ENCODE measurements at places on chromosomes 7 and 10. TPM values are rescaled to one million over a fixed set of nuclear protein-coding genes. Genes with fewer than 3 reads are reported as not detected.

The ICA1 gene
- total RNA-seq: not detected

The PRSS1 gene
- not detected for total RNA-seq

DNA sequence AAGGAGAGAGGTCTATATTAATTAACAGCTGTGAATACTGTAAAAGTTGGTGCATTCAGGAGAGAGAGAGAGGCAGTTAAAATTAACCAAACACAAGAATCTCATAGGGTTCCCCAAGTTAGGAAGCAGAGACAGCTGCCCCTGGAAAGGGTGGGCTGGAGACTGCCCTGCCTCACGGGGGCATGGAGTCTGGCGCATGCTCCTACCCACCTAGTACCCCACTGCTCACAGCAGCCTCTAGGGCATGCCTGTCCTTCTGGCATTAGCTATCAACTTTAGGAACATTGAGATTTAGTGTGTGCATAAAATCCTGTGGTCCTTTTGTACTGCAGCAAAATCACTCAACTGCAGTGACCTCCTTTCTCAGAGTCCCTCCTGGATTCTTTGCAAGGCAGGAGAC lies 710.1 kb downstream of the SORCS3 start:
- no peak for DNase-seq

DNA sequence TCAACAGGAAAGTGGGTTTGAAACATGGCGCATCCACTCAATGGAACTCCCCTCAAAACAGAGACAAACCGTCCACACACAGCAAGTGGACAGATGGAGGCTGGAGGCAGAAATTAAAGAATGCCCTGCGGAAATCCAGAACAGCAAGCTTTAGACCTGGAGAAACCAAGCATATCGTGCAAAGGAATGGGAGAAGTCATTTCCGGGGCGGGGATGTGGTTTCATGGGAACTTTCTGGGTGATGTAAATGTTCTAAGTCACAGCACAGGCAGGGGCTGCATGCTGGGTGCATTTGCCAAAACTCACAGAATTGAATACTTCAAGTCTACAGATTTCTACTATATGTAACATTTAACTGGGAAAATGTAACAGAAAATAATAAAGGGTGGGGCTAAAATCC lies 213.0 kb downstream of the PTPRN2 start:
- no peak for DNase-seq

The PILRA gene
- total RNA-seq: 2.2 TPM

The NRG3 gene
- not detected for total RNA-seq

DNA sequence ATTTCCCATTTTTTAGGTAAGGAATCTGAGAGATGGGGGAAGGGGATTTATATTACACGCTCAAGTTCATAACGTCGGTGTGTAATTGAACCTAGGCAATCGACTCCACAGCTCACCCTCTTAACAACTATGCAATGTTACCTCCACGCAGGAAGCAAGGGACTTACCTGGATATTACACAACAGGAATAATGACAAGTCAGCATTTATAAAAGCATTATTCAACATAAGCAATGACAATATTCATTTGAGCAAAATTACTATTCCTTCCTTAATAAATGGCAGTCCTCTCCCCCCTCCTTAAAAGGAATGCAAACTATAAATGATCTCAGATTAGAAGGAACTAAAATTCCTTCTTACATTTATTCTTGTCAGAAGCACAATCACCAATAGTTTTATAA lies 104.0 kb downstream of the PCLO start:
- DNase-seq: no peak

GRCh38 chr10:260819-261429 lies 125.7 kb downstream of the ZMYND11 start:
- DNase-seq: no peak

The ADAMTS14 gene
- not detected for total RNA-seq

- DNase-seq: no peak
Observed at GRCh38 chr7:116732788-116733694, 61.0 kb downstream of the MET start.

DNA sequence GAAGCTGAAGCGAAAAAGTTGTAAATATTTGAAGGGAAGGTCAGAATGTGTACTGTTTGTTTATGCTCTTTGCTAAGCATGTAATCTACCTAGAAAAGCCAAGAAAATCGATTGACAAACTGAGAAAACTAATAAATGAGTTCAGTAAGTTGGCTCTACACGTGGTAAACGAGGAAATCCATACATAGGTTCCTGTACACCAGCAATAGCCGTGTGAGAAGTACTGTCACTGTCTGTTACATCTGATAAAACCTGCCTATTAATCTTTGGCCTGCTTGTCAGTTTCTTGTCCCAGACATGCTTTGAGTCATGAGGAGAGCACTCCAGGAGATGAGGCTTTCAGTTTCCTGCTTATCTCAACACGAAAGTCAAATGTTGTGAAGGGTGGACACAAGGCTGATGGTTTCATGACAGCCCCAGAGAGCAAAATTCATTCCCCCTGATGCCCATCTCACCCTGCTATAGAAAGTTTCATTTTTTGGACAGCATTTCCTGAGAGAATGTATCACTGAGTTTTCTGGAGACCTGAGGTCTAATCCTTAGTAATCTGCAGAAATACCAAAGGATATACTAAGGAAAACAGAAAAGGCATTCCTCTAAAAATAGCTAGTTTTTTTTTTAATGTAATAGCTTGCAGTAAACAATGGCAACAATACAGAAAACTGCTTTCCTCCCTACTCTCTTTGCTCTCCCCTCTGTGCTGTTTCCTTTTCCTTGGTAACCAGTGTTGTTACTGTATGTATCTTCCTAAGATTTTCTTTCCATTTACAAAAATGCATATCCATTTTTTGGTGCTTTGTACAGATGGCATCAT lies 18.8 kb downstream of the BMPR1A start:
- DNase-seq: no peak

The PON1 gene
- not detected for total RNA-seq

DNA sequence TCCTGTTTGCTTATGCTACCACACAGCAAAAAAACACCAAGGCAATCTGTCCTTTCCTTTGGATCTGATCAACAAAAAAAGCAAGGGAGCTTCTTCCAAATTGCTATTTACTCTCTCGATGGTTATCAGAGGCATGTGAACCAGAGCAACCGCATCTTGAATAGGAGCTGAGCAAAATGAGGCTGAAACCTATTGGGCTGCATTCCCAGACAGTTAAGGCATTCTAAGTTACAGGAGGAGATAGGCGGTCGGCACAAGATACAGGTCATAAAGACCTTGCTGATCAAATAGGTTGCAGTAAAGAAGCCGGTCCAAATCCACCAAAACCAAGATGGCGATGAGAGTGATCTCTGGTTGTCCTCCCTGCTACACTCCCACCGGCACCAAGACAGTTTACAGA lies 76.8 kb upstream of the FRMD4A start:
- no peak for DNase-seq

- no peak for DNase-seq
Observed at GRCh38 chr10:26336979-26337378, 101.2 kb upstream of the APBB1IP start.

GRCh38 chr7:123502201-123502600 lies 32.2 kb downstream of the IQUB start:
- no peak for DNase-seq

The AKR1D1 gene
- total RNA-seq: not detected

The MRLN gene
- total RNA-seq: not detected

- DNase-seq: no peak
Observed at GRCh38 chr10:18866852-18867251, 181.7 kb upstream of the MALRD1 start.

The SEMA3A gene
- not detected for total RNA-seq

GRCh38 chr7:88233828-88234227 lies 14.0 kb upstream of the SRI start:
- DNase-seq: no peak

The SERPINE1 gene
- total RNA-seq: not detected

GRCh38 chr7:130409067-130409711 lies 28.9 kb downstream of the CPA1 start:
- no peak for DNase-seq

The PON3 gene
- not detected for total RNA-seq

The TET1 gene
- total RNA-seq: 0.69 TPM

DNA sequence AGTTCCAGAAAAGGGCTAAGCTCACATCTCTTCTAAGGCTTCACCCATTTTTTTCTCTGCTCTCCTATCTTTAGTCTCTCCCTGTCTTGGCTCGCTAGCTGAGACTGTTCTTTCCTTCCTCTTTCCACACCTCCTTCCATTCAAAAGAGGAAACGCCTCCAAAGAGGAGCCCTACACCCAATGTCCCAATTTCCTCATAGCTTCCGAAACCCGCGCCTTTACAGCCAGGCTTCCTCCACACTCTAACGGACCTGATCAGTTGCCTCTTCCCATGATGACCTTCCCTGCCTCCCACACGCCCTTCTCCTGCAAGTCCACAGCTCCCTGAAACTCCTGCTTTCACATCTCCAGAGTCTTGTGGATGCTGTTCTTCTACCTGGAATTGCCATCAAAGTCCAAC lies 71.7 kb downstream of the COBL start:
- no peak for DNase-seq

The RAMP3 gene
- total RNA-seq: not detected

DNA sequence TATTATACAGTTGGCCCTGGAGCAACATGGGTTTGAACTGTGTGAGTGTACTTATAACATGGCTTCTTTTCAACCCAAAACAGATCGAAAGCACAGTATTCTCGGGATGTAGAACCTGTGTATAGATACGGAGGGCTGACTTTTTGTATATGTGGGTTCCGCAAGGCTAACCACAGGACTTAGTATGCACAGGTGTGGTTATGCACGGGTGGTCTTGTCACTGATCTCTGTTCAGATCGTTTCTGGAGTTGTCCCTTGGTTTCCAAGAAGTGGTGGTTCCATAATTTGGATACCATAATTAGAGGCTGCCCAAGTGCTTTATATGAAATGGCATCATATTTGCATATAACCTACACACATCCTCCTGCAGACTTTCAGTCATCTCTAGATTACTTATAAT lies 10.9 kb upstream of the BHLHA15 start:
- no peak for DNase-seq

DNA sequence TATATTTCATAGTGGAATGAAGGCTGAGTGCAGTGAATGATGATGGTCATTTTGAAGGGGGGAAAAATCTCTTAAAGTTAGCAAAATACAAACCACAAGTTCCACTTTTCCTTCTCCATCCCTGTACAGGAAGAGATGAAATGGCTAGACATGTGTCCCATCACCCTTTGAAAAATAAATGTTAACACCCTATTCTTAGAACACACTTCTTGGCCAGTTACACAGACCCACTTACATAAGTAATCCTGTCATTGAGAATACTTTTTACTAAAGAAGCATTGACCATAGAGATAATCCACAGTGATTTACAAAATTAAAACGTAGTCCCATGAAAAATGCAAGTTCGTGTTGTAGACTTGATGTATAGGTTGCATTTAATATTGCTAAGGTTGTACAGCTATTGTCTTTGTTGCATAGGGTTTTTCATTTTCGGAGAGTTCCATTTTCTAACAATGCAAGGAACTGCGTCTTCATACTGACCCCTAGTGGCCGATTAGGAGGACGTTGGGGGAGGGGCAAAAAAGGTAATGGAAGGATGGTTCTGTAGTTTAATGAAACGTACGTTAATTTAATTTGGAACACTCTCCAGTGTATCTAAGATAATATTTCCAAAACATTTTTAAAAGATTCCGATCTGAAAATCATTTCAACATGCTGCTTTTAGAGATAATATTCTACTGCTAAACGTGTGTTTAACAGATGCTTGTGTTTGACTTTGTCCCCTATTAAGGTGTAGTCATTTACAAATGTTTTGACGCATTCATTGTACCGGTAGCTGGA lies 60.9 kb downstream of the ARMC3 start:
- DNase-seq: peak; percentile 28

The CCT6A gene
- 149 TPM for total RNA-seq

Data from activated B cell treated with CpG ODN at 0.5 μM for 24 hours (primary cell).